ENCODE measurements at places on chromosomes 16 and 17.

GRCh38 chr16:48834576-48834975 is 224.6 kb upstream of the N4BP1 start:
- no peak for DNase-seq

DNA sequence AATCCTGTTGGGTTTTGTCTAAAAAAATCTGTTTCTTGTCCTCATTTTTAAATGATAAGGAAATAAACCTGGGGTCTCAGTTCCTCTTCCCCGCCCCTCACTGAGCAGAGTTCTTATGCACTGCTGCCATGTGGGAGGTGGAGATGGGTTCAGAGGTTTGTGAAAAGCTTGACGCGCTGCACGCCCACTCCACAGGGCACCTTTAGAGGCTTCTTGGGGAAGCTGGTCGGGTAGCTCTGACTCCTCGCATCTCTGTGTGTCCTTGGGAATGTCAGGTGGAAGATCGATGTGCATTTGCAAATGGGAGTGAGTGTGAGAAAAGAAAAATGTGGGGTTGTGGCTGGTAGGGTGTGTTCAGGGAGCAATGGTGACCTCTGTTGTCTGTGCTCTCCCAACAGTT is 4.7 kb upstream of the ZNHIT3 start:
- no peak for DNase-seq

DNA sequence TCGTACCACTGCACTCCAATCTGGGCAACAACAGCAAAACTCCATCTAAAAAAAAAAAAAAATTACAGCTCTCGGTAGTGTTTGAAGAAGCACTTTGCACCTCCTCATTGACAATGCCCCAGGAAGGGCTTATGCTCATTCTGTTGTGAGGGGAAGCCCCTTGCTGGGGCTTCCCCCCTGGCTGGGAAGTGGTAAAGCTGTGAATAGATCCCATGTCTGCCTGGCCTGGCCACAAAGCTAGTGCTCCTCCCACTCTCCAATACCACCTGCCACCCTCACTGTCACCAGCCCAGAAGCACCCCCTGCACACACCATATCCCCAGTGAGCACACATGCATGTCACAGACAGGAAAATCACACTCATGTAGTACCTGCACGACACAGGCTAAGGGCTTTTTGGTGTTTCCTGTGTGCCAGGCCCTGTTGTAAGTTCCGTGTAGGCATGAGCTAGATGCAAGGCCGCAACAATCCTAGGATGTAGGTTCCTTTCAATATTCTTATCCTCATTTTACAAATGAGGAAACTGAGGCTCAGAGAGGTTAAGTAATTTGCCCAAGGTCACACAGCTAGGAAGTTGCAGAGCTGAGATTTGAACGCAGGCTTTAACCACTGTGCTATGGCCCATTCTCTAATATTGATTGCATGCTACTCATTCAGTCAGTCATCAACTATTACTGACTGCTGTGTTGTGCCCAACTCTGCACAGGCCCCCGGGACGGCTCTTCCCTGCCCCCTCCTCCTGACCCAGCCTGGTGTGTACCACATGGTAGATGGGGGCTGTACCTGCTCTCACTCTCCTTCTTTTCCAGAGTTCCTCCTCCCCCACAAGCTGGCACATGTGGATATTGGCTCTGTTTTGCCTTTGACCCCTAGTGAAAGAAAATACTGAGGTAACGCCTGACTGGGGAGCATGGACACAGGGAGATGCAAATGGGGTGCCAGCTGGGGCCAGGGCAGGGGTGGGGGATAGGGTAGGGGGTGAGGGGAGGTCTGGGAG is 11.9 kb upstream of the COL1A1 start:
- DNase-seq = peak; percentile 55

- DNase-seq = no peak
Measured at GRCh38 chr17:60445144-60445543, 22.9 kb downstream of the CHCT1 start.

DNA sequence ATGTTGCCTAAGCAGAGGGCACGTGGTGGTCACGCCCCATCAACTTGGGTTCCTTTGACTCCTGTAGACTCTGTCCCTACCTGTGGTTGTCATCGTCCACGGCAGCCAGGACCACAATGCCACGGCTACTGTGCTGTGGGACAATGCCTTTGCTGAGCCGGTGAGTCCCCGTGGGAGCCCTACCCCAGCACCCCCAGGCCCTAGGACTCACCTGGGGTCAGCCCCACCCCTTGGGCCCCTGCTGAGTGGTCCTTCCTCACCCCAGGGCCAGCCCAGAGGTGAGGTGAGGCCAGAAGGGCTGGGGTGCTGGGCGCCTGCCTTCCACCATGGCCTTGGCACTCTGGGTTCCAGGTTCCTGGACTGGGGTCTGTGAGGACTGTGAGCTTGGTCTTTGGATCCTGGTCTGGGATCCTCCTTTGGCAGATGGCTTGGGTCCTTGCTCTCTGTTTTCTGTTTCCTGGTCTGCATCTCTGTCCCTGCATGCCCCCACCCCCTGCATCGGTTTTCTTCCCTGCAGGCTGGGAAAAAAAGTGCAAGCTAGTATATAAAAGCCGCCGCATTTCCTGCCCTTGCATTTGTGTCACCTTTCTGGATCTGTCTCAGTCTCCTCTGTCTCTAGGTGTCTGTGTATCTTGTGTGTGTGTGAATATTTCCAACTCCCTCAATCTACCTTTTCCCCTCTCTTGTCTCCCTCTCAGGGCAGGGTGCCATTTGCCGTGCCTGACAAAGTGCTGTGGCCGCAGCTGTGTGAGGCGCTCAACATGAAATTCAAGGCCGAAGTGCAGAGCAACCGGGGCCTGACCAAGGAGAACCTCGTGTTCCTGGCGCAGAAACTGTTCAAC is 17.5 kb downstream of the STAT5A start:
- DNase-seq = peak; percentile 40

DNA sequence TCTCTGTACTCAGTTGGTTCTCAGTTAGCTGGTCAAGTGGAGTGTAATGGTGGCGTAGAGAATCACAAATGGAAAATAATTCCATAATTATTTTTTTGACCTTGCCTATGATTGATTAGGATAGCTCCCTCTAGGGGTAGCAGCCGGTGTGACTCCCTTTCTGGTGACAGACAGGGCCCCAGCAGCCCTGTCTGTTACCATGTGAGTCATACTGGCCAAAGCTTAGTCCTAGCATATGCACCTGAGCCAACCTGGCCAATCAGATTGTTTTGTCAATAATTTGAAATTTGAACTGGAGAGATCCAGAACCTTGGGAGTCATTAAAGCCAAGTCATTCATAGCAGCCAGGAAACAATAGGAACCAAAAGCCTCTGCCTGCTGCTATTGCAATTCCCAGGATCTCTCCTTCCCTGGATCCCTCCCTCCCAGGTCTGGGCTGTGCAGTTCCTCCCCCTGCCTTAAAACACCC is 5.6 kb downstream of the PNPO start:
- peak; percentile 90 for DNase-seq

DNA sequence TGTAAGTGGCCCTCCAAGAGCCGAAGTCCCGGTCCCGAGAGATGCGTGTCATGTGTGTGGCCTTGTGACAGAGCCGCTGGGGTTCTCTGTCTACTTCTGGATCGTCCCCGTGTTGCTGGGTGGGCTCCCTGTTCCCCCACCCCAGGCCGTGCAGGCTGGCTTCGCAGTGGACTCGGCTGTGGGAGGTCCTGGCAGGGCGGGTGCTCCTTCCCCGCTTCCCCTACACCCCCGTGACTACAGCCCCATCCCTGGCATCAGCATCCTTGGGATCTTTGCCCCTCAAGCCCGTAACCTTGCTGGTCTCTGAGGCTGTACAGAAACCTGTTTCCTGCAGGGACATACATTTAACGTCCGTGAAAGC is 136.3 kb downstream of the BANP start:
- DNase-seq = no peak

DNA sequence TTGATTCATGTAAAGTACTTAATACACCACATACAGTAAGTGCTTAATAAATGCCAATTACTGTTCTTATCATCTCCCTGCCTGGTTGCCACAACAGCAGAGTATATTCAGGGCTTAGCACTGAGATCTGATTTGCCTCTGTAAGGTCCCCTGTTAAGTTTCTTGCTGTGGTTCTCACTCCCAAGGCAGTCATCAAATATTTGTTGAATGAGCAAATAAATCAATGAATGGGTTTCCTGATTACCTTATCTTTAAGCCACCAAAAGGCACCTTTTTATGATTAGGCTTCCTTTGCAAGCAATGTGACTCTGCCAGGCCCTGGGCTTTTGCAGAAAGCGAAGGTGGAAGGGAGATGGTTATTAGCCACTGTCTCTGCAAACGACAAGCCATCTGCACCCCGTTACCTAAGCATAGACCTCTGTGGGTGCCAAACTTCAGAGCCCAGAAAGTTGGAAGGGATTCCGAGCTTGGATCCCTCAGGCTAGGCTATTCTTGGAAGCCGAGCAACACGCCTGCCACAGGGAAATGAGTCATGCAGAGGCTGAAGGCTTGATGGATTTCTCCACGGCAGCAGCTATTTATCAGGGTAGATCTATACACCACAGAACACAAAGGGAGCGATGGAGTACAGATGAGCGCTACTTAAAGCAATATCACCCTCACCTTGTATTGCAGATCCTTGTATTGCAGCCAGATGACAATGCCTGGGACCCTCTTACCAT is 102.0 kb downstream of the GRIN2A start:
- DNase-seq = no peak

DNA sequence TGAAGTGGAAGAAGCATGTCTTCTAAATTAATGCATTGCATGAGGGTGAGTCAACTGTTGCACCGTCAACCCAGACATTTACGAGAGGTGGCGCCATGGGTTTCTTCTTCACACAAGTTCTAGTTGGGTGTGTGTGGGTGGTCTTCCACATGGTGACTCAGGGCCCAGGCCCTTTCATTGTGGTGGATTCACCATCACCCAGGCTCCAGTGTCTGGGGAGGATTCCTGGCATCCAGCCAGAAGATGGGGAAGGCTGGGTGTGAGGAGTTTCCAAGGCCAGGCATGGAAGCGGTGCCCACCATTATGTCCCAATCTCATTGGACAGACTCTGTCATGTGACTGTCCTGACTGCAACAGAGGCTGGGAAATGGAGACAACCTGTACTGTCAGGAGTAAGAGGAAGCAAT is 21.4 kb upstream of the JPH3 start:
- peak; percentile 48 for DNase-seq

GRCh38 chr17:29326023-29326813 is 32.3 kb upstream of the NUFIP2 start:
- no peak for DNase-seq

DNA sequence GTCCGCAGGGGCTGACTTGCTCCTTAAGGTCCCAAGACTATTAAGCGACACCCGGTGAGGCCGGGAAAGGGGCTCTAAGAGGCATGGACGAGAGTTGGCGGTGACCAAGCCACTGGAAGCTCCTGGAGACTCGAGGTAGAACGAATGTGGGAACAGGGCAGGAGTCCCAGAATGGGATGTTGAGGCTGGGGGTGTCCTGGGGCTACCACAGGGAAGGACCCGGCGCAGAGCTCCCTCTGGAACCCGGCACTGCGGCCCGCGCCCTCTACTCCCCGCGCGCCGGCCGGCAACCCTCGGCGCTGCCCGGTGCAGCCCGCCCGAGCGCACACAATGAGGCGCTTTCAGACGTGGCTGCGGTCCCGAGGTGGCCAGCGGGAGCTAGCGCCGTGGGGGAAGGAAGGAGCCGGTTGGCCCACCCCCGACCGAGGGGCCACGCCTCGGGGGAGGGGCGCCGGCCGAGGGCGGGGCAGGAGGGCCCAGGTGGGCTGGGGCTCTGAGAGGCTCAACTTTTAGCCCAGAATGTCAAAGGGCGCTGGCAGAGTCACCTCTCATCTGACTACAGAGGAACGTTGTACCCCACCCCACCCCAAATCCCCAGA is at the start of gene CHST6:
Gene CHST6 (minus strand): TSS at position 366 of the 599 bp plus-strand sequence. CDS start 15,613 bp downstream, outside the sequence.
- DNase-seq = peak; percentile 25

DNA sequence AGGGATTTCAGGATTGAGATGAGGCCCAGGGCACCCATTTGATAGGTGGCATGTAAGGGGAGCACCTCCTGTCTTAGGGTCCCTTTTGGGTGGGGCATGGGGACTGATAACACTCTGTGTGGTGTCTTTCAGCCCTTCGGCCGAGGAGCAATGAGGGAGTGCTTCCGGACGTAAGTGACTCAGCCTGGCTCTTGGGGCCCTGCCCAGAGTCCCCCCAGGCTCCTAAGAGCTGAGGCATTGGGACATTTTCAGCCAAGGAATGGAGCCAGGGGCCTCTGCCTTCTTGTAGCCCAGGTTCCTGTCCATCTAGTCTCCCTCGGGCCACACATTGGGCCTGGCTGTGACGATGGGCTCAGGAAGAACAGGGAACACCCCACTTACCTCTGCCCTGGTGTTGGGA is 44.4 kb downstream of the EEF2K start:
- no peak for DNase-seq

DNA sequence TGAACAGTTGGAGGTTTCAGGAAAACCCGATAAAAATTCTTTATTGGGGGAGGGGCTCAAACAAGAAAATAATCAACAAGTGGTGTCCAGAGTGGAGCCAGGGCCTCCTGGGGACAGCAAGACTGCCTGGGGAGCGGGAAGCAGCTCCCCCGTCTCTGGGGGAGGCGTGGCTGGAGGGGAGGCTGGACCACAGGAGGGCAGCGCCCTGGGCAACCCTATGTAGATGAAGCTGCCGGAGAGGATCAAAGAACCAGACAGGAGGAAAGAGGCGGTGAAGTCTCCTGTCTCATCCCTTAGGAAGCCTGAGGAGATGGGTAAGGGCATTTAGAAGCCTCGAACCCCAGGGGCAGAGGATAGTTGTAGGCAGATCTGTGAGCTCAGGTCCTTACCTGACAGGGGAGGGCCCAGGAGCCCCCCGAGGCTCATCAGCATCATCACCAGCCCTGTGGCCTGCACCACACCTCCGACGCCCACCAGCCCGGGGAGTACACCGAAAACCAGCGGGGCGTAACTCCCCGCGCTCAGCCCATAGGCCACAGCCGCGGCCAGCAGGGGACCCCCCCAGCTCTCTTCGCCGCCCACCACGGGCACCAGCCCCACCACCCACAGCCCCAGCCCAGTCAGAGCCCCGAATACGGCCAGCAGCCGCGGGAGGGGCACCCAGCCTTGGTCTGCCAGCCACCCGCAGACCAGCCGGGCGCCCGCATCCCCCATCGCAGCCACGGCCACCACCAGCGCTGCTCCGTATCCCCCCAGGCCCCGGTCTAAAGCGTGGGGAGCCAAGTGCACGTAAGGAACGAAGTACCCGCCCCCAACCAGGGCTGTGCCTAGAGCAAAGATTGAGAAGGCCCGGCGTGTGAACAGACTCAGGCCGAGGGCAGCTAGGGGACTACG is 2.0 kb downstream of the SLC16A11 start:
- DNase-seq = no peak

GRCh38 chr16:14337303-14338191 is 266.4 kb downstream of the MRTFB start:
- no peak for DNase-seq

DNA sequence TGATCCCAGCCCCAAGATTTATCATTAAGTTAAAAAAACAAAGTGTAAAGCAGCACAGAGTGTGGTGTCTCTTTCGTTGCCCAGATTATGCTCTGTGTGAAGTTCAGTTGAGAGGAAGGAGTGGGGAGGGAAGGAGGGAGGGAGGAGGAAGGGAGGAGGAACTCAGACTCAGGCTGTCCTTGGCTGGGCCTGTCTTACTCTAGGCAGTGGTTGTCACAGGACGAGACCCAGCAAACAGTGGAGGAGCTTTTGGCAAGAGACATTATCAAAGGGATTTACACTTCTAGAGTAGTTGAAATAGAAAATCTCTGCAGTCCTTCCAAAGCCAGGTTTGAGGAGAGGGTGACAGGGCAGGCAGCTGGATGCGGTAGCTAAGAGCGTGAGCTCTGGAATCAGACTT is 27.8 kb downstream of the KNOP1 start:
- no peak for DNase-seq

All from activated CD4-positive, alpha-beta T cell treated with anti-CD3 and anti-CD28 coated beads for 48 hours (primary cell).